ENCODE measurements at places on chromosomes 3 and 15.

GRCh38 chr3:107845380-107846278 is 245.2 kb downstream of the CD47 start:
- no peak for DNase-seq

DNA sequence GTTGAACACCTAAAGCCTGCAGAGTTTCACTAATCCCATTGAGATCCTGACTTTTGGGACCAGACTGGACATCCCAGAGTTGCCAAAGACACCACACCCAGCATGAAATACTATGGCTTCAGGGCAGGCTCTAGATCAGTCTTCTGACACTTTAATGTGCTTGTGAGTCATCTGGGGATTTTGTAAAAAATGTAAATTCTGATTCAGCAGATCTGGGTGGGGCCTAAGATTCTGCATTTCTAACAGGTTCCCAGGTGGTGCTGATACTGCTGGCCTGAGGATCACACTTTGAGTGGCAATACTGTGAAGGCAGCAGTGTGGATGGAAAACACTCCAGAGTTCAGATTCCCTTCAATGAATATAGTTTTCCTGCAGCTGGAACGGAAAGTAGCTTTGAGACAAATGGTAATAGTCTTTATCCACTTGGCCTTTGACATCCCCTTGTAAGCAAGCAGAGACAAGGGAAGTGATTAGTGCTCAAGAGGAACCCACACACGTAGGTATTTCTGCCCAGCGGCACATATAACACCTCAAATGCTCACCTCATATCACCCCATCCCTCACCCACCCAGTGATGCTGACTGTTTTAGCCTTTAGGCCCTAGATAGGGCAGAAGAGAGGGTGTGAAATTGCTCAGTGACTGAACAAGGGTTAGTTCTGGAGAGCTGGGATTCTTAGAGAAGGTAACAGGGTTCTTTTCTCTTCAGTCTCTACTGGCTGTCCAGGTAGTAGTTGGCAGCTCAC is 51.5 kb upstream of the GSK3B start:
- peak; percentile 18 for DNase-seq

DNA sequence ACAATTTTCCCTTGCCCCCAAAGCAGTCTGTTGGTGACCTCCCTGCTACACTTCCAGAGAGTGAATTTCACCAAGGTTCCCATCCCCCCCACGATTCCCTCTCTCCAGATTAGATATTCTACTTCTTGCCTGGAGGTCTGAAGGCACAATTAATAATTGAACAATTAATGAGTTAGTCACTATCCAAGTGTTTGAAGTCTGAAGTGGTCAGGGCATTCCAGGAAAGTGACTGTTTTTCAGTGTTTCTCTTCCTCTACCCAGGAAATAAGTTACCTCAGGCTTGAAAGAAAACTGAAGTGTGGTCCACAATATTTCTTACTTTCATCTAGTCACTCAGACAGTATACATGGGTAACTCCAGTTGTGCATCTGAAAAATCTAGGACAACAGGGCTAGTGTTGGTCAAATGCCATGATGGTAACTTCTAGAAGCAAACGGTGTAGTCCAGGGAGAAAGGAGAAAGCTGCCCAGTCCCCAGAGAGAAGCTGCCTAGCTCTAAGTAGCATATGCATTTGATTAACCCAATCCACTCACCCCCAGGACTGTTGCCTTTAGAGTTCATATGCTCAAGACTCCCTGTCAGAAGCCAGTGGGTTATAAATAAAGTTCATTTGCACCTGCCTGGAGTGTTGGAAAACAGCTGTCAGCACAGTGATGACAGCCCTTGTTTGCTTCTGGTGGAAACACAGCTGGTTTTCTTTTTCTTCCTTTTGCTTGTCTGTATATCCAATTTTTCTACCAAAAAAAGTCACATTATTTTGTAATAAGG is 2.3 kb upstream of the TM4SF4 start:
- no peak for DNase-seq

DNA sequence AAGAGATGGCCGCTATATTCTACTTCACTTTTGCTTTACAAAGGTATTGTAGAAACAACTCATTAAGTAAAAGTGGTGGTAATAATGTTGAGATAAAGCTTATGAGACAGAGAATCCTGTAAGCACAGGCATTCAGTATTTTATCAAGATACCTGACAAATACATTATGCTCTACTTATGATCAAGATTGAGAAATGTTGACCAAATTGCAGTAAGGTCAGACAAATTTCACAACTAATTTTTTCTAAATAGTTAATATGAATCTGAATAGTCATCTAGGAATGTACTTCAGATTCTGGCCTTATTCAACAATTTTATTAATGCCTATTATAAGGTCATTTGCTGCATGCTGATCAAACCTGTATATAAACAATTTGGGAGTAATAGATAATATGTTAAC is 95.1 kb upstream of the MBNL1 start:
- no peak for DNase-seq

DNA sequence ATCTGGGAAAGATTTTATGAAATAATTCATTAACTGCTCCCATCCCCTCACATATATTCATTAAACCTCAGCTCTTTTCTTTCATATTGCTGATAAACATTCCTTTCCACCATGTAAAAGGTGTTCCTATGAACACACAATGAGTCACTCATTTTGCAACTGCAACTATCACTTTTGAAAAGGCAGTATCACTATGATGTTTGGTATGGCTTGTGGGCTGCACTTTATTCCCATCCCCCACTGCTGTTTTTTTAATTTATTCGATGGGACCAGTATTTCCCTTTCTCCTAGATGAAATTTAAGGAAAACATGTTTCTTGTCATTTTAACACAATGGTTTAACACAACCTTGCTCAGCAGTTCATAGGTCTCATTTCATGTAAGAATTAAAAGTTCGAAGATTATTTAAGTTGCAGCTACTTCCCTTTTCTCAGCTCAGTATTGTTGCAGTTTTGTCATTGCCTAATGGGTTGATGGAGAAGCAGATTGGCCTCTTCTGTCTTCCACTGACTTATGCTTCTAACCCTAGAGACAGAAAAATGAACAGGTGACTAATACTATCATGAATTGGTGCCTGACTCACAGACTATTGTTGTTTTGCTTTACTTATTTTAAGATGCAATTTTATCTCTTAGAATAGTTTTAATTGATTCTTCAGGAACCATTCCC is 280.3 kb downstream of the ZPLD1 start:
- no peak for DNase-seq

Measured in SW 1271 (cell line).